ENCODE measurements at places on chromosomes 16 and 17. TPM values are rescaled to one million over a fixed set of nuclear protein-coding genes. Genes with fewer than 3 reads are reported as not detected.
A peak's percentile ranks its signal among the peaks of the same experiment; 100 is the strongest.

KIFC3 gene
- total RNA-seq, result 80.1 TPM

SKAP1 gene
- total RNA-seq, result 0.84 TPM

KRT23 gene
- total RNA-seq, result 0.30 TPM

DNA sequence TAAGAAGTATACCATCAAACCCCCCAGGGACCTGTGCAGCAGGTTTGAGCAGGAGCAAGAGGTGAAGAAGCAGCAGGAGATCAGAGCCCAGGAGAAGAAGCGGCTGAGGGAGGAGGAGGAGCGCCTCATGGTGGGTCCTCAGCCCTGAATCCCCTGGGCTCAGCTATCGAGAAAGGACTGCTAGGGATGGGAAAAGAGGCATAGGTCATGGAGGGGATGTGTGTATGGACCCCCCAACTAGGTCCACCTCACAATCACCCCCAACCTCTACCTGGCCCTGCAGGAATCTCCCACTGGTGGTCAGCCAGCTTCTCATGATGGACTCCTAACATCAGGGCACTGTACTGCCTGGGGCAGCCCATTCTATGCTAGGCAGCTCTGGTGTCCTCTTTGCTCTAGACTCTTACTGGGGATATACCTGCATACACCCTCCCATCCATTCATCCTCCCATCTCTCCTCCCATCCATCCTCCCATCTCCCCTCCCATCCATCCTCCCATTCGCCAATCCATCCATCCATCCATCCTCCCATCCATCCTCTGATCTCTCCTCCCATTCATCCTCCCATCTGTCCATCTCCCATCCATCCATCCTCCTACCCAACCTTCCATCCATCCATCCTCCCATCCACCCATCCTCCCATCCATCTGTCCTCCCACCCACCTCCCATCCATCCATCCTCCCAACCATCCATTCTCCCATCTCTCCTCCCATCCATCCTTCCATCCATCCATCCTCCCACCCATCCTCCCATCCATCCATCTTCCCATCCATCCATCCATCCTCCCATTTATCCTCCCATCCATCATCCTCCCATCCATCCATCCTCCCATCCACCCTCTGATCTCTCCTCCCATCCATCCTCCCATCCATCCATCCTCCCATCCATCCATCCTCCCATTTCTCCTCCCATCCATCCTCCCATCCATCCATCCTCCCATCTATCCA lies 10.6 kb downstream of the DRC7 start:
- peak; percentile 15 for DNase-seq

DNA sequence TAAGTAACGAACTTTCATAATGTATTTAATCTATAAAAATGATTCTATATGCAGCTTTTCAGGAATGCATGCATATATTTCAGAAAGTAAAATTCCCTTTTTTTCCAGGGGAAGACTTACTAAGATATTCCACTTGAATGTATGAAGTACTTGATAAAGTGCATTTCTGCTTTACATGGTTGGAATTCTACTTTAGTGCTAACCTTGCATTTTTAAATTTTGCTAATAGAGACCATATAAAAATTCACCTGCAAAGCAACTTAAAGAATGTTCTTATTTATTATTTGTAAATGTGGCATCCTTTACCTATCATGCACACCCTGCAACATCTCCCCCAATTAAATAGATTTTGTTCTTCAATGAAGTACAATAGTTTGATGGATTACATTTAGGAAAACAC lies 392.8 kb downstream of the KCNJ2 start:
- no peak for DNase-seq

- DNase-seq, result no peak
Observed at GRCh38 chr17:69061721-69062556, 1.2 kb upstream of the ABCA9 start.

GRCh38 chr17:79840269-79840988 lies 1.2 kb upstream of the CBX4 start:
- DNase-seq, result peak; percentile 88

DNA sequence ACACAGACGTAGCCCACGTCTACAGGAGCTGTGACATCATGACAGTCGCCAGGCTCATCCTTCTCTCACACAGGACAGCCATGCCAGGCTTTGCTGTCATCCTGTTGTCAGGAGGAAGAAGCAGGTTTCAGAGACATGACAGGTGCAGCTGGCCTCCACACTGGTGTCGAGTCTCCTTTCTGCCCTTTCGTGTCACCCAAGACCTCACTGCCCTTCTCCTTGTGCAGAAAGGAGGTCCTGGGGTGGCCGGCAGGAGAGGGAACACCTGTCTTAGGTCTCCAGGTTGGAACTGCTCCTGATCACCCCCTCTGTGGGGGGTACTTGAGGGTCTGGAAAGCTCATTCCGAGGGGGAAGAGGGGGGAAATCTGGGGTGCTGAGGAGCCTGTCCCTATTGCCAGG lies 41.6 kb upstream of the IRF8 start:
- DNase-seq, result no peak

DNA sequence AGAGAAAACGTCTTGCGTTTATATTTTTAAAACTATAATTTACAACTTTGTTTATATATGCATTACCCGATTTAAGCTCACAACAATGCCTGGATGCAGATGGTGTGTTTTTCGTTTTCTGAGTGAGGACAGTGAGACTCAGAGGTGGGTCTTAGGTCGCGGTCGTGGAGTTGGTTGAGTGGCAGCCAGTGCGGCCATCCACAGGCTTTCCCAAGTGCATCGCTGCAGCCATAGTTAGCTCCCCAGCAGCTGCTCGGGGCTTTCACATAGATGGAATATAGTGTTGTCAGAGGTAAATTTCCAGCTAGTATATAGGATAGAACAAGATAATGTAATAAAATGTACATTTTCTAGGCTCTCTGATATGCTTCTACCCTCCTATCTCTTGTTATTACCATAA lies 417.8 kb downstream of the CDH13 start:
- DNase-seq, result no peak

Data from aorta (tissue), 5 donors.